MCF 10A (cell line): ENCODE measurements at places on chromosomes 6 and 20. TPM values are rescaled to one million over a fixed set of nuclear protein-coding genes. Genes with fewer than 3 reads are reported as not detected.

Gene TRIM15
- total RNA-seq: 0.79 TPM in 1 of 2 replicates, not detected in the other

Gene ELOVL4
- 6.2 and 9.6 TPM in 2 replicates for total RNA-seq

Gene KHDC3L
- not detected in 2 replicates for total RNA-seq

Gene PRND
- total RNA-seq: not detected in 2 replicates

Gene TPD52L1
- total RNA-seq: 69.5 and 92.6 TPM in 2 replicates

Gene SYCP2
- total RNA-seq: 0.35 and 0.61 TPM in 2 replicates

GRCh38 chr6:163398815-163399214 lies 15.7 kb upstream of the QKI start:
- DNase-seq: no peak
- no peaks in the 10 kb centered on the region for H3K27me3 ChIP-seq
- H3K36me3 ChIP-seq: no peaks in the 10 kb centered on the region

DNA sequence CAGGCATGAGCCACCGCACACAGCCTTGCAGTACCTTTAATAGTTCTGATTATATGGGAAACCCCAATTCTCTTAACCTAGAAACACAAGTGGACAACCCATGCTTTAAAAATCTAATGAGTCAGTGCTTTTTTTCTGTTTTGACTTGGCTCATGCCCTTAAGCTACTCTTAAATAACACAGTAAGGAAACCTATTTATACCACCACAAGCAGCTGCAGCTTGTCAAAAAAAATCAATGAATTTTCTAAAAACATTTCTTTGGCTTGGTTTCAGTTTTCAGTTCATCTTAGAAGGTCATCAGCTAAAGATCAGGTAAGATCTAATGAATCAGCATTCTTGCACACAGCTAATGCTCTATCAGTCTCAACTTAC lies 124.1 kb upstream of the DST start:
- H3K4me3 ChIP-seq: no peak overlapping the region
- DNase-seq: no peak
- H3K36me3 ChIP-seq: no peaks in the 10 kb centered on the region
- no peaks in the 10 kb centered on the region for H3K27me3 ChIP-seq
- H3K27ac ChIP-seq: peak overlapping the region; percentile 54
- peaks cover 23% of the 10 kb centered on the region for H3K4me1 ChIP-seq

GRCh38 chr6:148650941-148651505 lies 95.8 kb upstream of the UST start:
- no peaks in the 10 kb centered on the region for H3K4me1 ChIP-seq
- no peak overlapping the region for H3K4me3 ChIP-seq
- peaks cover 7% of the 10 kb centered on the region for H3K36me3 ChIP-seq
- no peak for DNase-seq

- no peaks in the 10 kb centered on the region for H3K27me3 ChIP-seq
- no peaks in the 10 kb centered on the region for H3K4me1 ChIP-seq
- H3K4me3 ChIP-seq: no peak overlapping the region
- no peak for DNase-seq
- no peaks in the 10 kb centered on the region for H3K36me3 ChIP-seq
- no peak overlapping the region for H3K27ac ChIP-seq
These were observed 256.1 kb downstream of the ZNF217 start for GRCh38 chr20:53337390-53338101.

DNA sequence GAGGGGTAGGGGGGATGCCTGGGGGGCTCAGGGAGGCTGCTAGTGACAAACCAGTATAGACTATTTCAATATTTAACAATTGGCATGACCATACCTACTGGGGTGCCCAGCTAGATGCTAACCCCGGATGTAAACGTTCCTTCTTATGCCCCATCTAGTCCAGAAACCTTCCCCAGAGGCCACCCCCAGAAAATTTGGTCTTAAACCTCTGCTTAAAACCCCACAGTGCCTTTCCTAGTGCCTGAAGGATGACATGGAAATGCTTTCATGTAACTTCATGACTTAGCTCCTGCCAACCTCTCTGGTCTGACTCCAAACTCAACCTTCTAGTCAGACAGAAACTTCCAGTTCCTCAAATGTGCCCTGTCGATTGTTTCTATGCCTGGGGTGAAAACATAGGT lies 52.0 kb downstream of the JPH2 start:
- no peak overlapping the region for H3K27ac ChIP-seq
- no peaks in the 10 kb centered on the region for H3K4me1 ChIP-seq
- DNase-seq: no peak
- H3K4me3 ChIP-seq: no peak overlapping the region

DNA sequence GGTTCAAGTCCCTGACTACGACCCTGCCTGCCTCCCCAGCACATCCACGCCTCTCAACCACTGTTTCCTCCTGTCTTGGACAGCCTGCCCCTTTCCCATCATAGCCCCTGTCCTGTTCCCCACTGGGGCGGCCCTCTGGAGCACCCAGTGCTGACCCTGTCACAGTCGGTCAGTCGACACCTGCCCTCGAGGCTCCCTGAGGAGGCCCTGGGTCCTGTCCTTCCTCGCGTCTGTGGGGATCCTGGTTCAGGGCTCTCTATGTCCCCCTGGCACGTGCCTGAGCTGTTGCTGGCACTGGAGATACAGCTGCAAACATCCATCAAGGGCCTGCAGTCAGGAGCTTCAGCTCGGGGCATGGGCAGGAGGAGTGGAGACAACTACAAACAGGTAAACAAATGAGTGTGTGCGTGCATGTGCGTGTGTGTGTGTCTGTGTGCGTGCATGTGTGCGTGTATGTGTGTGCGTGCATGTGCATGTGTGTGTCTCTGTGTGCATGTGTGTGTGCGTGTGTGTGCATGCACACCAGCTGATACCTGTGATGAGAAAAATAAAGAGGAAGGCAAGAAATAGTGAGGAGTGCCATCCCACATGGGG lies 132.8 kb downstream of the PHACTR3 start:
- H3K27ac ChIP-seq: no peak overlapping the region
- H3K4me3 ChIP-seq: no peak overlapping the region
- no peak for DNase-seq
- peaks cover 56% of the 10 kb centered on the region for H3K27me3 ChIP-seq
- H3K36me3 ChIP-seq: no peaks in the 10 kb centered on the region
- H3K4me1 ChIP-seq: no peaks in the 10 kb centered on the region

DNA sequence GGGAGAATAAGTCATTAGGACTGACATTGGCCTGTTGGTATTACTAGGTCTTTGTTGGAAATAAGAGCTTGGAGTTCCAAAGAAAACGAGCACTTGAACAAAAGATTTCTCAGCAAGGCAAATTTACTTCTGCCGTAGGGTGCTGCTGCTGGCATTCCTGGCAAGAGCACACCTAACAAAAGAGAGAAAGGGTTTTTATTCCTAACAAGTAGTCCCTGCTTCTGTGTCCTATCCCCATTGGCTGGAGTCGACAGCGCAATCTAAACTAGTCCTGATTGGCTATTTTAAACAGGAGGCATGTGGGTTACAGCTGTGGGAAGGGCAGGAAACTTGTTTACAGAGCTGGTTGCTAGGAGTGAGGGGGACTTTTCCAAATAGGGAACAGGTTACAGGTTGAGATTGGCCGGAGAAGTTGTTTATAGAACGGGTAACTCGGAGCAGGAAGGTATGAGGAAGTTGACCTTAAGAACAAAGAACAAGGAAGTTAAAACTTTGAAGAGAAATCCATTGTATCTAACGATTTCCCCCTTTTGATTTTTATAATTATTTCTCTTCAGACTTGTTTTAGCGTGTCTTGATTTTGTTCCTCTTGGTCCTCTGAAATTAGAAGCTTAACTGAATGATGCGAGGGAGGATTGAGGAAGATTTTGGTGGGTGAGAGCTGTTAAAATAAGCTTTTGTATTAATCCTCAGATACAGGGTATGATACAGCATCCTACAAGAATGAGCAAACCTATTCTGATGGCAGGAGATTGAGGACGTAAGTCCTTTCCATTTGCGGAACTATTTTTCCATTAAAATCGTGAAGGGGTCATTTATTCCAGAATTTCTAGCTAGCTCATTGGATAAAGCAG lies 3.4 kb upstream of the ZNFX1 start:
- H3K36me3 ChIP-seq: peaks cover 89% of the 10 kb centered on the region
- peak overlapping the region; percentile 81 for H3K4me3 ChIP-seq
- peak overlapping the region; percentile 96 for H3K27ac ChIP-seq
- H3K27me3 ChIP-seq: no peaks in the 10 kb centered on the region
- peaks cover 70% of the 10 kb centered on the region for H3K4me1 ChIP-seq

DNA sequence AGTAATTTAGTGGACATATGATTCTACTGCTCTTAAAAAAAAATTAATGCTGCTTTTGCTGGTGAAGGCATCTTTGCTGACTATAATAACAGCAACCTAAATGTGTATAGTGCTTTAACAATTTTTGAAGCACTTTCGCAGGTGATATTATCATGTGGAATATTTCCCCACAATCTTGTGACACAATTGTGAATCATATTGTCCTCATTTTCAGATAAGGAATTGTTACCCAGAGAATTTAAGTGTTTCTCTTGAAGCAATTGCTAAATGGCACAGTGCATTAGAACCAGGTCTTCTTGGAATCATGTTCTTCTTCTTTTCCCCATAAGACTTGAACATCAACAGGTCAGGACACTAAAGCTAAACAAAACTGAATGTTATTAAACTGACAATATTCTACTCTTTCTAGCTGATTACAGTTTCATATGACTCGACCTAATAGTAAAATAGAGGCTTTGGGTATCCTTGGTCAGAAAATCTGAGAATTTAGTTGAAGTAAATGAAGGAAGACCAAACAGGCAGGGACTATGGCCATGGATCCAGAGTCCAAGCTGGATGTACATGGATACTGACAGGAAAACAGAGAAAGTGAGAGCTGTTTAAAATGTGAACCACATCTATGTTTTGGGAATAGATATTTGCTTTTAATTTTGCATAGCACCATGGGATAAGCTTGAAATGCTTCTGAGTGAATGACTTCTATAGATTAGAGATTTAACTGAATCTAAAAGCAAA lies 121.8 kb upstream of the SLC35B3 start:
- no peaks in the 10 kb centered on the region for H3K36me3 ChIP-seq
- peaks cover 18% of the 10 kb centered on the region for H3K4me1 ChIP-seq
- no peak overlapping the region for H3K4me3 ChIP-seq

GRCh38 chr20:13425381-13426135 lies 204.5 kb downstream of the ISM1 start:
- H3K27ac ChIP-seq: no peak overlapping the region
- no peaks in the 10 kb centered on the region for H3K4me1 ChIP-seq
- H3K27me3 ChIP-seq: no peaks in the 10 kb centered on the region
- no peak overlapping the region for H3K4me3 ChIP-seq

DNA sequence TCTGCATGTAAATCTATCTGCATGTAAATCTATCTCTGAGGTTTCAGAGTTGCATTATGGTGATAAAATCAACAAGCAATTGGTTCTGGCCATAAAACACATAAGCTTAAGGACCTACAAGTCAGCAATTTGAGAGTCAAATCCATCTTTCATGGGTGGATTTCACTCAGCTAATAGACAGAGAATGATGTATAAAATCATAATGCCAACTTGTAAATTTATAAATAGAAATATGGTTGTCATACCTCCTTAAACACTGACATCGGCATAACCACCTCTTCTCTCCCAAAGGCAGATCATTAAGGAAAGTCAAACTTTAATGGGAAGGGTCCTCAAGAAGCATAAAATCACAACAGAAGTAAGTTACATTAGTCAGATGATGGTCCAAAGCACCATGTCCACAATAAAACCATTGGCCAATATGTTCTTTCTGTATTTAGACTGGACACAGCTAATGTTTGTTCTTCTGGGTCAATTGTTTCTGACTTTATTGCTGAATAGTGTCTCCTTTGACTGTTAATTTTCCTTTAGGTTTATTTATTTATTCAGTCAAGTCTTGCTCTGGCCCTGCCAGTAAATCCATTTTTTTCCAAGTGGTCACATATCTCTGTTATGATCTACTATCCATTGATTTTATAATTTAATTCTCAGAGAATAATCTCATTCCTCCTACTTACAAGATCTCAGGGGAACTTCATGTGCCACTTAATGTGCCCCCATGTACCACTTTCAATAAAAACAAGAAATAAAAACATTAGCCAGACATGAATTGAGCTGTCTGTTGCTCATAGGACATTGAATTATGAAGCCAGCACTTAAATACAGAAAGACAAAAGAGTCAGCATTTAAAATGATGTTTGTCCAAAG lies 382.9 kb upstream of the IRAK1BP1 start:
- no peaks in the 10 kb centered on the region for H3K27me3 ChIP-seq
- H3K4me1 ChIP-seq: peaks cover 6% of the 10 kb centered on the region
- no peaks in the 10 kb centered on the region for H3K36me3 ChIP-seq
- no peak overlapping the region for H3K27ac ChIP-seq
- no peak overlapping the region for H3K4me3 ChIP-seq

GRCh38 chr6:89311853-89312531 lies 3.1 kb downstream of the GABRR2 start:
- peak overlapping the region; percentile 5 for H3K27ac ChIP-seq
- no peak overlapping the region for H3K4me3 ChIP-seq
- H3K4me1 ChIP-seq: peaks cover 11% of the 10 kb centered on the region

DNA sequence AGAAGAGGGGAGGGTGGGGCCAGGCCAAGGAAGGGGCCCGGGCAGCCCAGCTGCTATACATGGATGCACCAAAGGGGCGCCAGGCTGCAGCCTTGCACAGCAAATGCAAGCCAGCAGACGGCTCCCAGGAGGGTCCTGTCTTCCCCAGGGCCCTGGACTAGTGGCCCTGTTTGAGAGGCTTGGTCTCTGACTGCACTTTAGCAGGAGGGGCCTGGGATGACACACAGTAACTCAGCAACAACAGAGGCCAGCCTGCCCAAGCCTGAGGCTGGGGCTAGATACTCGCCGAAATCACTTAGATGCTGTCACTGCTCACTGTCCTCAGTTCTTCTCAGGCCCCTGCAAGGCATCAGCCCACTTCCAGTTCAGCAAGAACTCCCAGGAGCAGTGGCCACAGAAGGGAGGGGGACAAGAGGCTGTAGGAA lies 73.5 kb downstream of the TRAM2 start:
- no peaks in the 10 kb centered on the region for H3K27me3 ChIP-seq
- H3K4me1 ChIP-seq: peaks cover 33% of the 10 kb centered on the region
- peak overlapping the region; percentile 28 for H3K4me3 ChIP-seq
- DNase-seq: no peak

GRCh38 chr20:29079769-29080690 lies 2177.4 kb upstream of the DEFB115 start:
- H3K36me3 ChIP-seq: no peaks in the 10 kb centered on the region
- DNase-seq: no peak
- no peaks in the 10 kb centered on the region for H3K27me3 ChIP-seq
- H3K4me1 ChIP-seq: no peaks in the 10 kb centered on the region
- H3K27ac ChIP-seq: no peak overlapping the region
- H3K4me3 ChIP-seq: no peak overlapping the region

GRCh38 chr6:116438590-116439448 lies 22.4 kb upstream of the CALHM6 start:
- DNase-seq: no peak
- H3K4me3 ChIP-seq: no peak overlapping the region
- peaks cover 44% of the 10 kb centered on the region for H3K36me3 ChIP-seq
- H3K4me1 ChIP-seq: peaks cover 2% of the 10 kb centered on the region

GRCh38 chr6:62367601-62368000 lies 81.6 kb upstream of the KHDRBS2 start:
- H3K4me1 ChIP-seq: no peaks in the 10 kb centered on the region
- no peak overlapping the region for H3K27ac ChIP-seq
- no peak for DNase-seq
